Muscle of leg (tissue), 16 donors: ENCODE measurements at places on chromosomes 12 and 14.

GRCh38 chr12:116673681-116674111 is 64.2 kb downstream of the SPRING1 start:
- no peak for DNase-seq

GRCh38 chr14:36516719-36517241 is 3.3 kb downstream of the NKX2-1 start:
- no peak for DNase-seq

GRCh38 chr12:105492591-105493545 is 162.4 kb downstream of the C12orf75 start:
- DNase-seq = peak; percentile 44

DNA sequence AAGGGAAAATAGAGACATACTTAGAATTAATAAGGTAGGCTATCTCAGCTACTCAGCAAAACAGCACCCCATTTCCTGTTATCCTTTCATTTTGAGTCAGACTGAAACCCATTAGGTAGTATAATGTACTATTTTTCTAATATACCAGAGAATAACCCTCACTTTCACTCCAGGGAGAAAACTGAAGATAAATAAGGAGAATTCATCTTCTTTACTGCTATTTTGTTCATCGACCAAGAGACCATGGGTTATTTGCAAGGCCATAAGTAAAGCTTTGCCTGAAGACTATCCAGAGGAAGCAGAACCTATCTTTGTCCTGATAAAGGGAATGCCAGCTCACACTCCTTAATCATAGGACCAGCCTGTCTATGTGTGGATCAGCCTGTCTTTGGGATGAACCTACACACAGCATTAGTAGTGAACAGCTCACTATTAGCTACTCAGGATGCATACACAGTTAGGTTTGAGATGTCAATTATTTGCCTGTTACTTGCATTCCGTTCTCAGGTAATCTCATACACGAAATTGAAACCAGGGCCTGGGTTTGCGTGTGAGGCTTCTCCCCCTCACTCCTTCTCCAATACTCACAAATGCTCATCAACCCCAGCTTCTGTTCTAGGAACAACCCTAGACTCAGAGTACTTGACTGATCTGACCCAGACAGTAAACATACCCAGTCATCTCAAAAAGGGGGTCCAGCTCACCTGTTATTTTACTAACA is 124.4 kb downstream of the DAD1 start:
- DNase-seq = no peak

GRCh38 chr12:131311764-131312163 is 358.1 kb downstream of the ADGRD1 start:
- no peak for DNase-seq

DNA sequence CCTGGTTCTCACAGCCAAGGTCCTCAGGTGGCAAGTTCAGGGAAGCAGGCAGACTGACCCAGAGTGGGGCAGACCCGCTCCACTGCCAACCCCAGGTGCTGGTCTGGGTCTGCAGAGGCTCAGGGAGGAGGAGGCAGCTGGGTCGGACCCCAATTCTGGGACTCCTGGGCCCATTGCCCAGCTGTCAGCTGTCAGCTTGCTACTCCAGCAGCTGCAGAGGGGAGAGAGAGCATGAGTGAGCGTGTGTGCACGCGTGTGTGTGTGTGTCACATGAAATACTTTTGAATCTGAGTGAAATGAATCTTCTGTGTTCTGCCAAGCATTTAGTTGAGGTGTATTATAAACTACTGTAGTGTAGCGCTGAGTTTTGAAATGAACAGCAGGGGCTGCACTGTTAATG is 30.8 kb downstream of the XRCC3 start:
- peak; percentile 80 for DNase-seq

DNA sequence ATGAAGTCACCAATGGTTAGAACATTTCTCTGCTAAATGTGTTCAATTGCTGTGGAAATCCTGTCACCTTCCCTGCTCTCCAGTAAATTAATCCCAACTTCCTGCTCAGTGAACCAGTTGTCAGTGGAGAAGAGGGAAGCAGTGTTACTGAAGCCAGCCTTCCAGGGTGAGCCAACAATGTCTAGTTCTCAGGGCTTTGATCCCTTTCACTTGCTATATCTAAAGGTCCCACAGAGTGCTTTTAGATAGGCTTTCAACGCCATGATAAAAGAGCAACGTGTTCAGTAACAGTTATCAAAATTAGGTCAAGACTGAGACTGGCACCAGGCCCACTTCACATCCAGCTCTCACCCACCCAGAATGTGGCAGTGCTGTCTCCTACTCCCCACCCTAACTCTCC is 139.7 kb downstream of the KCNH5 start:
- no peak for DNase-seq

GRCh38 chr14:80518173-80518572 is 306.9 kb upstream of the DIO2 start:
- DNase-seq = no peak

DNA sequence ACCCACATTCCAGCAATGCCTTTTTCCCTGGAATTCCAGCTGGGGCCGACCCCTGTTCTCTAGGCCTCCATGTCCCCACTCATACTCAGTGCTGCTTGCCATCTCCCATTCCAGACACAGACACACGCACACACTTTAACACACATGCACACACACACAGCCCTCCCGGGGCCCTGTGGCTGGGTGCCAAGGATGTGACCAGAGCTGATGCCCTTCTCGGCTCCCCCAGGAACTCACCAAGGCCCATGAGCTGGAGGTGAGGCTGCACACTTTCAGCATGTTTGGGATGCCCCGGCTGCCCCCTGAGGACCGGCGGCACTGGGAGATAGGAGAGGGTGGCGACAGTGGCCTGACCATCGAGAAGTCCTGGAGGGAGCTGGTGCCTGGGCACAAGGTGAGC is 4.3 kb downstream of the PLEKHG6 start:
- DNase-seq = peak; percentile 6

GRCh38 chr14:99475660-99476059 is 5.0 kb downstream of the SETD3 start:
- no peak for DNase-seq

DNA sequence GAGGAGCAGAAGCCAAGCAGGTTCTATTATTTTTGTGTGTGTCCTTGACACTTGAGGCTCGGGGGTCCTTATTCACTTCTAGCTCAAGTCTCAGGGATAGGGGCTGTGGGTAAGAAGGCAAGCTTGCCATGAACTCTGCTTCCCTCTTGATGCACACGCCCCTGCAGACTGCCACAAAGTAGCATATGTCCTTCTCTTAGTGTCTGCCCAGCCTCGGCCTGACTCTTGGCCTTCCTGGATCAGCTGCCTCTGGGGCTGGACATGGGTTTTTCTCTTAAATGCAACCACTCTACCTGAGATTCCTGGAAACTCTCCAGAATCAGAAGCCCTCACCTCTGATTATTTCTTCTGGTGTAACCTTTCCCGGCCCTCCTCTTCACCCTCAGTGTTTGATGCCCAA is 28.2 kb upstream of the PEX5 start:
- no peak for DNase-seq

DNA sequence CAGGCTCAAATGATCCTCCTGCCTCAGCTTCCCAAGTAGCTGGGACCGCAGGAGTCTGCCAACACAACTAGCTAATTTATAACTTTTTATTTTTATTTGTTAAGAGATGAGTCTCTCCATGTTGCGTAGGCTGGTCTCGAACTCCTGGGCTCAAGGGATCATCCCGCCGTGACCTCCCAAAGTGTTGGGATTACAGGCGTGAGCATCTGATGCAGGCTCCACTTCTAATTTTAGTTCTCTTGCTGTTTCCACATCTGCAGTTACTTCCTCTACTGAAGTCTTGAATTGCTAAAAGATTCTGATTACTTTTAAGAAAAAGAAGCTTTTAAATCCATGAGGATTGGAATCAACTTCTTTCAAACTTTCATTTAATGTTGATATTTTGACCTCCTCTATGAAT is 13.4 kb upstream of the SNX6 start:
- peak; percentile 37 for DNase-seq

DNA sequence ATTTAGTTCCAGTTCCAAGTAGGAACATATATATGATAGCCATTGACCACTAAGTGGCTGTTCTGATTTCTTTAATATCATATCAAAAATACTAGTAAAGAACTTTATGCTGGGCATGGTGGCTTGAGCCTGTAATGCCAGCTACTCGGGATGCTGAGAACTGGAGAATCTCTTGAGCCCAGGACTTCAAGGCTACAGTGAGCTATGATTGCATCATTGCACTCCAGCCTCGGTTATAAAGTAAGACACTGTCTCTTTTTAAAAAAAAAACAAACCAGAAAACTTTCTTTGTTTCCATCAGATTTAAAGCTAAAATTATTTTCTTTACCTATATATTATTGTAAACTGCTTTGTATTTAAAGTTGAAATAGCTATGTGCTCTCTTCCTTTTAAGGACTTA is 127.0 kb downstream of the SCAF11 start:
- DNase-seq = no peak

- no peak for DNase-seq
Observed at GRCh38 chr12:114944736-114945135, 260.8 kb upstream of the TBX3 start.

GRCh38 chr12:86838711-86839110 is 582.5 kb upstream of the MGAT4C start:
- peak; percentile 91 for DNase-seq

GRCh38 chr12:15227004-15227679 is 5.9 kb upstream of the RERG start:
- peak; percentile 68 for DNase-seq

GRCh38 chr14:93587330-93587729 is 156.6 kb downstream of the UNC79 start:
- DNase-seq = no peak

DNA sequence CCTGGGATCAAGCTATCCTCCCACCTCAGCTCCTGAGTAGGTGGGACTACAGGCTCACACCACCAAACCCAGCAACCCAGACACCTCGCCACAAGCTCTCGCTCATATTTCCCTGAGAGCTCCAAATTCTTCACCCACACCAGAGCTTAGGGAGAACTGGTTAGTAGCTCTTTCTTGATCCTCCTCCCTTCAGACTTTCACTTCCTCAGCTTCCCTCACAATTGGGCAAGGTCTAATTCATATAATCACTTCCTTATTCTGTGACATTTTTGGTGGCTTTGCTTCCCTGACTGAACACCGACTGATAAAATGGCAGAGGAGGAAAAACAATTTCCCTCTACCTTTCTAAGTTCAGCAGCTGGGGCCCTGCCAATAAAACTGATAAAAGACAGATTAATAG is 88.5 kb downstream of the GXYLT1 start:
- peak; percentile 52 for DNase-seq

- no peak for DNase-seq
Observed at GRCh38 chr12:104695453-104696148, 238.9 kb downstream of the CHST11 start.

- DNase-seq = no peak
Observed at GRCh38 chr12:98136544-98136943, 378.8 kb upstream of the TMPO start.

- DNase-seq = no peak
Observed at GRCh38 chr14:66056268-66056907, 429.8 kb upstream of the CCDC196 start.

DNA sequence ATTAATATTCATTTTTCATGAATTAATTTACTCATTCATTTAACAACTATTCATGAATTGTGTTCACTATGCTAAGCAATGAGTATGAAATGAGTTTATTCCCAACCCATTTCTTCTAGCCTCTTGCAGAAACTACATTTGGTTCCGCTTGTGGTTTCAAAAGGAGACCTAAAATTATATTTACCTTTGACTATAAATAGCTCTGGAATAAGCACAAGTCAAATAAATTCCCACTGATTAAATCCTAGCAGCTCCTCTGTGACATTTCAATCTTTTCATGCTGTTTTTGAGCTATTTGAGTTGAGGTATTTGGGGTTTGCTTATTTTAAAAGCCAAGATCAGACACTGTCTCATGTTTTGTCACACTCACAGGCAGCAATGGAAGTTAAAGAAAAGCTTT is 46.9 kb downstream of the DUSP6 start:
- DNase-seq = no peak

DNA sequence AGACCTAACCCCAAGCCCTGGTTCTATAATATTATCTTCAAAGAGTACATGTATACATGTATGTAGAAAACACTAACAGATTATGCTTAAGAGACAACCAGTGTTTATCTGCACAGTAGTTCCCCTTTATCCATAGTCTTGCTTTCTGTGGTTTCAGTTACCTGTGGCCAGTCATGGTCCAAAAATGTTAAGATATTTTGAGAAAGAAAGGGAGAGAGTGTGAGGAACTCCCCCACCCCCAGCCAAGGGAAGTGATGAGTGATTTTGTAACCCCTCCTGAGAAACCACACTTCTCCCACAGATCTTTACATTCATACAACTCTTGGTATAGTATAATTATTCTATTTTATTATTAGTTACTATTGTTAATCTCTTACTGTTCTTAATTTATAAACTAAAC is 77.3 kb upstream of the CNTN1 start:
- DNase-seq = no peak

DNA sequence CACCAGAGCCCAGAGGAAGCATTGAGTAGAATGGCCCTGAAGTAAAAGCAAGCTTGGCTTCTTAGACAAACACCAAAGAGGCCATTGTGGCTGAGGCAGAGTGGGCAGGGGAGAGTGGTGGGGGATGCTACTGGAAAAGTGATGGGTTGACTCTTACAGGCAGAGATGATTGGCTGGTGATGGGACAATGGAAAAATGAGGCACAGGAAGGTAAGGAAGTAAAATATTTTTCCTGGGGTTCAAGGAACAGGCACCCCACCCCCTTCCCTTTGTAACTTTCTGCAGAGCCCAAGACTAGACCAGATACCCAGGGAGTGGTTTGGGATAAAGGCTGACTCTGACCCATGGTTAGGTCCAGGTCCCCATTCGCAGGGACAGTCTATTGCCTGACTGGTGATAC is 34.9 kb upstream of the COL2A1 start:
- DNase-seq = no peak

DNA sequence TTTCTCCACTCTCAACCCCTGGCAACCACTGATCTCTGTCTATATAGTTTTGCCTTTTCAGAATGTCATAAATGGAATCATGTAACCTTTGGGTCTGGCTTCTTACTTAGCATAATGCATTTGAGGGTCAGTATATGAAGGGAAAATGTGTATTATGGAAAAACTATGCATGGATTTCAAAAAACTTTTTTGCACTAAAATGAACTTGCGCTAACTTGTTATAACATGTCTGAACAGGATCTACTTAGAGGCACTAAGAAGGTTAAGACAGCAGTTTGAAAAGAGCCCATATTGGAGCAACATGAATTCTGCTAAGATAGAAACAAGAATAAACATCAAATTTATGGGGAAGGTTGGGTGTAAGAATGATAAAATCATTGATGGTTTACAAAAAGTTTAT is 29.1 kb downstream of the SLC39A9 start:
- no peak for DNase-seq
